Brain pericyte (primary cell): ENCODE measurements at places on chromosomes 4 and X.

DNA sequence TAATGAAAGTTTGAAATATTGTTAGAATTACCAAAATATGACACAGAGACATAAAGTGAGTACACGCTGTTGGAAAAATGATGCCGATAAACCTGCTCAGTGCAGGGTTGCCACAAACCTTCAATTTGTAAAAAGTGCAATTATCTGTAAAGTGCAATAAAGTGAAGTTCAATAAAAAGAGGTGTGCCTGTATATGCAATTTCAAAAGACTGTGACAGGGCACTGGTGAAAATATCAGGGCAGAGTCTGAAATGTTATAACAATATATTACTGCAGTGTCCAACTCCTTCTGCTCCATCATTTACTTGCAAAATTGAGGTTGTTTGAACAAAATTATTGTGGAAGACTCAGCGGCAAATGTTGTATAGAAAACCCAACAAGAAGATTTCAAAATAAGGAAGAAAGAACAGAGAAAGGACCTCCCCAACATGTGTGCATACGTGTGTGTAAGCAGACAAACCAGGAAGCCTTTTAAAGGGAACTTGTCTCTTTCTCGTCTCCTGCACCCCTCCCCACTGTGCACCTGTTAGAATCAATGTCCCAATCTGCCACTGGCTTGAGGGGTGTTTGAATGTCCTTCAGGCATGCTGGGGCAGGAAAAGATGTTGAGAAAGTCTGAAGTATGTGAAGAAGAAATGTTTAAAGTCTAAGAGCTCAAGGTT, 96.2 kb downstream of the MAOB start:
- no peak for DNase-seq

DNA sequence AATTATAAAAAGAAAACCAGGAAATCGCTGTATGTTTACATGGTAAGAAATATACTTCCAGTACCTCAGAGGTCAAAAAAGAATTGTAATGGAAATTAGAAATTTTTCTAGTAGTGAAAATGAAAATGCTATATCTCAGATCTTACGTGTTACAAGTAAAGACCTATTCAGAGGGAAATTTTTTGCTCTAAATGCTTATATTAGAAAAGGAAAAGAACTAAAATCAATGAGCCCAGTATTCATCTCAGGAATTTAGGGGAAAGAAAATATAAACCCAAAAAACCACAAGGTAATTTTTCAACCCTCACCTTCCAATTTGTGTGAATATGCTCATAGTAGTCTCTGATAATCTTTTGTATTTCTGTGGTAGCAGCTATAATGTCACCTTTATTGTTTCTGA, 145.6 kb downstream of the RAP1GDS1 start:
- no peak for DNase-seq

- no peak for DNase-seq
Measured at GRCh38 chr4:72394012-72394663, 174.9 kb downstream of the ADAMTS3 start.

DNA sequence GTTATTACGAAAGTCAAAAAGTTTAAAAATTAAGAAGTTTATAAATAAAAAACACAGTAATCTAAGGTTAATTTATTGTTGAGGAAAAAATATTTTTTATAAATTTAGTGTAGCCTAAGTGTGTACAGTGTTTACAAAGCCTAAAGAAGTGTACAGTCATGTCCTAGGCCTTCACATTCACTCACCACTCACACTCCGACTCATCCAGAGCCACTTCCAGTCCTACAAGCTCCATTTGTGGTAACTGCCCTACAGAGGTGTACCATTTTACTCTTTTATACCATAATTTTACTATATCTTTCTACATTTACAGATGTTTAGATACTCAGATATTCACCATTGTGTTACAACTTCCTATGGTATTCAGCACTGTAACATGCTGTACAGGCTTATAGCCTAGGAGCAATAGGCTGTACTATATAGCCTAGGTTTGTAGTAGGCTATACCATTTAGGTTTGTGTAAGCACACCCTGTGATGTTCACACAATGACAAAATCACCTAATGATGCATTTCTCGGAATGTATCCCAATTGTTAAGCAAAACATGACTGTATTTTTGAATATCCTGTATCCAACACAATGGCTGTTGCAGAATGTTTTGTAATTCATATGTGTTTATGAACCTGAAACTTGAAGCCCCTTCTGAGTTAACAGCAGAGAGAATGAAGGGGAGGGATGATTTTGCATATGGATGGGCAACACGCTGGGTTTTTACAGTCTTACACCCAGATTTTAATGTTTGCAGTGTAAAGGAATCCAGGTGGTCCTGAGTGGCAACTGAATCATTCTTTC, 3.1 kb downstream of the PPBP start:
- no peak for DNase-seq

DNA sequence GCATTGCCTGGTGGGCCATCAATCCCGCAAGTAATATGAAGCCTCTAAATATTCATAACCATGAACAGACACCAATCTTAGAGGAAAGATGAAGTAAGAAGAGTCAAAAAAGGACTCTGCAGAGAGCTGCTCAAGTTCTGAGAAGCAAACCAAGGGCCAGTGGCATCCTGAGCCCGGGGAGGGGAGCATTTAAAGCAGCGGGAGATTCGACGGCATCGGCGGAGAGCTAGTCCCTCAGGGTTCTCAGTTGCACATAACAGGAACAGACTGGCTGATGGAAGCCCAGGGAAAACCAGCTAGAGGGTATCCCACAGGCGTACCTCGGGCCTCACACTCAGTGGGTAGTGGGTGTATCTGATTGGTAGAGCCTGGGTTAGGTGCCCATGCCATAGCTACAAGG, 4.9 kb upstream of the PNMA6E start:
- no peak for DNase-seq

GRCh38 chr4:145107126-145107525, 9.0 kb downstream of the ABCE1 start:
- DNase-seq, result no peak

DNA sequence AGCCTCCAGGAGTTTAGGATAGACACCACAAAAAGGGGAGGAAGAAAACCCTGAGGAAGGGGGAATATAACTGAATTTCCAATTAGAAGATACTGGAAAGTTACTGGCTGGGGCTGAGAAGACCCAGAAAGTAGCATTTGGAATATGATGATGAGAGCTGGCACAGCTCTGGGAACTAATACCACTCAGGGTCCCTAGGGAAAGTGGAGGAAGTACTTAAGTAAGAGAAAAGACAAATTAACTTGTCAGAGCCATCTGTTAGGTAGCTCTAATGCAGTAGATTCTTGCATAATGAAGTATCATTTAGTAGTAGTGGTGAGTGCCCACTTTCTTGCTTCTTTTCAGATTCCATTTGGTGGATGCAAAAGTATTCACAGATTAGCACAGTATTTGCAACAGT, 90.8 kb upstream of the TSPAN5 start:
- no peak for DNase-seq
